SK-MEL-5 (cell line): ENCODE measurements at places on chromosomes 12 and 14. TPM values are rescaled to one million over a fixed set of nuclear protein-coding genes. Genes with fewer than 3 reads are reported as not detected.

SYT1 gene
- 0.72 TPM in 1 of 2 replicates, not detected in the other for total RNA-seq

CLEC2B gene
- 13.0 and 13.1 TPM in 2 replicates for total RNA-seq

APOF gene
- not detected in 2 replicates for total RNA-seq

YAF2 gene
- total RNA-seq: 16.2 and 22.6 TPM in 2 replicates

IFNG-AS1 gene
- total RNA-seq: not detected in 2 replicates

FAM234B gene
- 14.4 and 15.6 TPM in 2 replicates for total RNA-seq

LMNTD1 gene
- not detected in 2 replicates for total RNA-seq

ACTR6 gene
- 36.0 and 39.1 TPM in 2 replicates for total RNA-seq

RHEBL1 gene
- total RNA-seq: 5.2 and 7.8 TPM in 2 replicates

PRR4 gene
- 3.2 and 4.6 TPM in 2 replicates for total RNA-seq

SLC38A4 gene
- total RNA-seq: not detected in 2 replicates

TMCC3 gene
- 3.1 TPM in 2 replicates for total RNA-seq
